Stomach (tissue), 19 donors: ENCODE measurements at places on chromosomes 6 and 20. TPM values are rescaled to one million over a fixed set of nuclear protein-coding genes. Genes with fewer than 3 reads are reported as not detected.

The RAB44 gene
- not detected for total RNA-seq

DNA sequence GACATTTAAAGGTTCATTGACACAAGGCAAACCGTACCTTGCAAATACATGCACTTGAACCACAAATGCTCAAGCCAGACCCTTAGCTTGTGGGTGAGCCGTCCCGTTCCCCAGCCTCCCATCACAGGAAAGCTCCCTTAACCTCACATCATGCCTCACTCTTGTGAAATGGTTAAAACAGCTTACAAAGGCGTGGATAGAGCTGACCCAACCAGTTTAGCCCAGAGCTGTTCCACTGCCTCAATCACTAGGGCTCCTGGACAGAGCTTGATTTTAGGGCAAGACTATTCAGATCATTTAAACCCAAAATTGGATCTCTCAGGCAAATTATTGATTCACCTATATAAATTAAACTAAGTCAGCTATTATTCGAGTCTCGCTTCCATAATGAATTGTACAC lies 229.6 kb upstream of the TAB2 start:
- H3K4me3 ChIP-seq, result no peak overlapping the region
- DNase-seq, result no peak
- no peaks in the 10 kb centered on the region for H3K36me3 ChIP-seq
- H3K27me3 ChIP-seq, result no peaks in the 10 kb centered on the region

GRCh38 chr6:41197234-41197633 lies 3.7 kb downstream of the TREML2 start:
- no peak overlapping the region for H3K27ac ChIP-seq
- no peak for DNase-seq
- H3K4me3 ChIP-seq, result no peak overlapping the region

- no peaks in the 10 kb centered on the region for H3K36me3 ChIP-seq
- DNase-seq, result no peak
- H3K27ac ChIP-seq, result no peak overlapping the region
- no peaks in the 10 kb centered on the region for H3K27me3 ChIP-seq
- H3K4me1 ChIP-seq, result peaks cover 23% of the 10 kb centered on the region
Observed at GRCh38 chr6:170274713-170275560, 15.9 kb downstream of the DLL1 start.

DNA sequence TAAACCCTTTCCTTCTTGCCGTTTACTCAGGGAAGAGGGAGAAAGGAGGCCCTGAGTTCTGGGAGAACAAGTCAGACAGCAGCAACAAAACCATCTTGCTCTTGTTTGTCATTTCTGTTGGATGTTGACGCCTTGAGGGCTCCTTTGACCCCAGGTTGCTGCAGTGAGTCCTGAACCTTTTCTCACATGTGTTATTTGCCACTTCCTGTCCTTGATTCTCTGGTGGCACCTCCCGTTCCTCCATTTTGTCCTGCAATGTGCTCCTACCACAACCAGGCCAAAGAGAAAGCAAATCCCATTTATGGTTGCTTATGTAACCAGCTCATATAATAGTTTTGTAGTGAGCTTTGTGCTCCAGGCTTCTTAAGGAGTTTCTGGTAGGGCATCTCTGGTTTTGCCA lies 66.6 kb upstream of the ADGRF4 start:
- H3K27me3 ChIP-seq, result no peaks in the 10 kb centered on the region
- H3K36me3 ChIP-seq, result no peaks in the 10 kb centered on the region
- H3K4me3 ChIP-seq, result no peak overlapping the region
- DNase-seq, result no peak
- peaks cover 28% of the 10 kb centered on the region for H3K4me1 ChIP-seq
